ENCODE measurements at places on chromosomes 6 and 20.

GRCh38 chr20:42686057-42686456 is 503.6 kb downstream of the PTPRT start:
- DNase-seq: no peak

DNA sequence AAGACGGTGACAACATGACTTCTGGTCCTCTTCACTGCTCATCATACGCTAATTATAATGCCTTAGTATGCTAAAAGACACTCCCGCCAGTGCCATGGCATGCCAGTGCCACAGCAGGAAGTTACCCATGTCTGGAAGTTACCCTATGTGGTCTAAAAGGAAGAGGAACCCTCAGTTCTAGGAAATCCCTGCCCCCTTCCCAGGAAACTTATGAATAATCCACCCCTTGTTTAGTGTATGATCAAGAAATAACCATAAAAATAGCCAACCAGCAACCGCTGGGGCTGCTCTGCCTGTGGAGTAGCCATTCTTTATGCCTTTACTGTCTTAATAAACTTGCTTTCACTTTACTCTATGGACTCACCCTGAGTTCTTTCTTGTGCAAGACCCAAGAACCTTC is 15.8 kb upstream of the SERPINB9 start:
- DNase-seq: no peak

- no peak for DNase-seq
Observed at GRCh38 chr6:31350196-31351032, 6.6 kb downstream of the HLA-B start.

DNA sequence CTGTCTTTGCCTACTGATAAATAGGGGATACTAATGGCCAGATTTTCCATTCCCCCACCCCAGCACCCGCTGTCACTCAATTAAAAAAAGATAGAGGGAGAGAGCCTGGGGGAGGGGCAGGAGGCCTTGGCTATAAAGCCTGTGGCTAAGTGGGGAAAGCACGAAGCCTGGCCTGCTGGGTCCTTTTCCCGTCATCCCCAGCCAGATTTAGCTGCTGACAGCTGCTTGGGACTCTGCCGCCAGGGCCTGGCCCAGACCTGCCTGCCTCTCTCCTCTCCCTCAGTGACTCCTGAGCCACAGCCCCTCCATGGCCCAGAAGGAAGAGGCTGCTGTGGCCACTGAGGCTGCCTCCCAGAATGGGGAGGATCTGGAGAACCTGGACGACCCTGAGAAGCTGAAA is at the start of gene APOBEC2:
TSS of gene APOBEC2 (plus strand) at position 162 of the 400 bp plus-strand sequence. CDS start at position 308, 146 bp downstream.
- DNase-seq: no peak

DNA sequence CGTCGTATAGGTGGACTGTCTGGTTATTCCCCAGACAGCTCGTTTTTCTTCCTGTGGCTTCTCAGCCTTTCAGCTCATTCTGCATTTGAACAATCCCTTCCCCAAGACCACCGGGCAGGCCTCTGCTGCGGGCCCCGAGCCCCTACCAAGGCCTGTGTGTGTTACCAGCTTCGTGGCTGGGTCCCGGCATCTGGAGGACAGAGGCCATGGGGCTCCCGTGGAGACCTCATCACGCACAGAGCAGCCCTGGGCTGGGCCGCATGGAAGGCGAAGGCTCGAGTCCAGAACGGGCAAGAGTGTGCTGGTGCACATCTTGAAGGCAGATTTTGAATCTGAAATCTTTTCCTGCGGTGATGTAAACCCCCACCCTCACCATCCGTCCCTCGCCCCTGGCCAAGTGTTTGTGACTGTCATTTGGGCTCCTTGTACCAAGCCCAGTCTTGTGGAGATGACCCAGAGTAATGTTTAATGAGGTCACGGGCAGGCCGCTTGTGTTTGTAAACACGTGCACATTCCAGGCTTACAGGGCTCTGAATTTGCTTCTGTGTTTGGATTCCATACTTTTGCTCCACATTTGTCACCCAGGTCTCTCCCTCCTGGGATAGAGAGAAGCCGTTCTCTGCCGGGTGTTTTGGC is 119.6 kb downstream of the CDH4 start:
- no peak for DNase-seq

DNA sequence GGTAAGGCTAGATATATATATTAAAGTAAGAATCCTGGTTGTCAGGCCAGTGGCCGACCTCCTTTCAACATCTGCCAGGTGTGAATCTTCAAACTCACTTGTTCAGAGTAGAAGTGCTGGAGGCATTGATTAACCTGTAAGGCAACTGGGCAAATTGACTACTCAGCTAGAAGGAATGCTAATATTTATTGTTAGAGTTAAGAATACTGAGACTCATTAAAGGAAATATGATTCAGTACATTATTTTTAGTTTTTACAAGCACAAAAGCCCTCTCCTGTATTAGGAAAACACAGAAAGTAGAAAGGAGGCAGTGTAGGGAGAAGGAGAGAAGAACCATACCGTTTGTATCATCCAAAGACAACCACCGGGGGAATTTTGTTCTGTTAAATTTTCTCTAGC is 53.5 kb downstream of the RIPOR2 start:
- DNase-seq: no peak

- no peak for DNase-seq
Observed at GRCh38 chr20:9460518-9460917, 53.9 kb upstream of the LAMP5 start.

DNA sequence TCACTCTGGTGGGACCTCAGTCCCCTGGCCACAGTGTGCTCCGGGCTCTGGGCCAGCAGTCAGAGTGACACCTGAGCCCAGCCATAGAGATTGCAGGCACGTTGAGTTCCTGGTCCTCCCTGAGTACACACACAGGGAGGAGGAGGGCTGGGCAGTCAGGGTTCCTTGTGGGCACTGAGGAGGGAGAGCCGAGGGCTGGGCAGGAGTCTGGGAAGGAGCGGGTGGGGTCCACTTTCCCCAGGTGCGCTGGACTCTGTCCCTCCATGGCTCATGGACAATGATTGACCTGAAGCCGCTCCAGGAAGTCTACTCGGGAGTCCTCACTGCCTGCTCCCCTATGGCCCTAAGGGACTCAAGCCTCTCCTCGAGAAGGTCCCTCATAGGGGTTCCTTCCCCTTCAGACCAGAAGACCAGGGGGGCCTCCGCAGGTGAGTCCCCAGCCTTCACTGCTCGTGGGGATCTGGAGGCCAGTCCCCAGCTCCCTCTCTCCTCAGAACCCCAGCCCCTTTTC is 1.1 kb downstream of the SLC44A4 start:
- DNase-seq: no peak

DNA sequence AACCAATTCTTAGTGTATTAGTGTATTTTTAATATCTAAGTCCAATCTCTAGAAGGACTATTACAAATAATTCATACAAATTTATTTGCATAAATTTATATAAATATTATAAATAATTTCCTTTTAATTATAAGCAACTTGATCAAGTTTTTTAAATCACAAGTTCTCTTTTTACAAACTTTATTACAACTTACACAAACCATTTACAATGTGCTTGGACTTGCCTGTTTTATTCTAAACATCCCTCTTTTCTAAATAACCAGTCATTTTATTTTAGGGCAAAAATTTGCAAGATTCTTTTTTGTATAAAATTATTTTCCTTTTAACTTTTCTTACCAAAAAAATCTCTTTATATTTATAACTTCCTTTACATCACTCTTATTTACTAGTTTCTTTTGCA is 83.5 kb upstream of the SYNCRIP start:
- DNase-seq: no peak

DNA sequence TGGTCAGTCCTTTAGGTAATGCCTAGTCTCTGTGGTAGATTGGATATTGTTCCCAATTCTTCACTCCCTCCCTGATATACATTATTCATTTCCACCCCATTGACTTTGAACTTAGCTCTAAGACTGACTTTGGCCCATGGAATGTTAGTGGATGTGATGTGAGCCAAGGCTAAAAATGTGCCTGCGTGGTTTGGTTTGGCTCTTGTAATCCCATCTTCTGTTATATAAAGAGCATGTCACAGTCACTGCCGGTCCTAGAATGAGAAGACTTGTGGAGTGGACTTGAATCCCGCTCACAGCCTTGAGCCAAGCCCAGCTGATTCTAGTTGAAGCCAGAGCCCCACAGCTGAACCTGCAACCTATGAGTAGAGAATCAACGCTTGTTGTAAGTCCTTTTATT is 23.6 kb upstream of the DNAAF9 start:
- DNase-seq: no peak

DNA sequence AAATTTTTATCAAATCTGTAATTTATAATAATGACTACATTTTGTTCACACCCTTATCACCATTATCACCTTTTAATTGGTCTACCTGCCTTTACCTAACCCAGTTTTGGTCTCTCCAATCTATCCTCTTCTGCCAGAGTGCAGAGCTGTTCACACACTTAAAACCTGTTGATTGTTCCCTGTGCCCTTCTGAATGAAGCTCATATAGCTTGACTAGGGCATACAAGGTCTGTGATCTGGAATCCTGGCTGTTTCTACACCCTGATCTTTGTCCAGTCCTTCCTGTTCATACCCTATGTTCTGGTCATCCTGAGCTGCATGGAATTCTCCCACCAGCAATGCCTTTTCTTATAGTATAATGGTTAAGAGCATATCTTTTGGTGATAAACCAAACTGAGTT is 28.9 kb upstream of the SUMO4 start:
- DNase-seq: no peak

- DNase-seq: no peak
Observed at GRCh38 chr6:140319209-140319608, 944.8 kb upstream of the CITED2 start.

DNA sequence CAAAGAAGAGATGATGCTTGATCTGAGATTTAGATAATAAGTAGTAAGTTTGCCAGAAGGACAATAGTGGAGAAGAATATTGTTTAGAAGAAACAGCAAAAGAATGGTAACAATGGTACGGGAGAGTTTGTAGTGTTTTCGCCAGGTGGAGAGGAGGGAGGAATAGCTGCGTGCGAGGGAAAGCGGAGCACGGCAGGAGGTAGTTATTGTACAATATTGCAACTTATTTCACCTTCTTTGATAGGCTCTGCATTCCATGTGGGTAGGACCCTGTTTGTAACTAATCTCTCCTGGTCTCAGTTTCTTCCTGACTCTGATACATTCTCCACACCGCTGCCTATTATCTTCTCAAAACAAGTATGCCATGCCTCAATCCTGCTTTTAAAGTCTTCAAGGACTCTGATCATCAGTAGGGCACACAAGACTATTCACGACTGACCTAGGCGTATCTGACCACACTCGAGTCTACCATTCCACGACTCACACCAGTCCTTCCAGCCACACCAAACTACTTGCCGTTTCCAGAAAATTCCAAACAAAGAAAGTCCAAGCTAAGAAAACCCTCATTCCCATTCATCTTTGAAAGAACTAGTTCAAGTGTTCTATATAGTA is 1.1 kb downstream of the PPIL4 start:
- DNase-seq: no peak

GRCh38 chr6:33076406-33076934 is 680 bp downstream of the HLA-DPB1 start:
- no peak for DNase-seq

DNA sequence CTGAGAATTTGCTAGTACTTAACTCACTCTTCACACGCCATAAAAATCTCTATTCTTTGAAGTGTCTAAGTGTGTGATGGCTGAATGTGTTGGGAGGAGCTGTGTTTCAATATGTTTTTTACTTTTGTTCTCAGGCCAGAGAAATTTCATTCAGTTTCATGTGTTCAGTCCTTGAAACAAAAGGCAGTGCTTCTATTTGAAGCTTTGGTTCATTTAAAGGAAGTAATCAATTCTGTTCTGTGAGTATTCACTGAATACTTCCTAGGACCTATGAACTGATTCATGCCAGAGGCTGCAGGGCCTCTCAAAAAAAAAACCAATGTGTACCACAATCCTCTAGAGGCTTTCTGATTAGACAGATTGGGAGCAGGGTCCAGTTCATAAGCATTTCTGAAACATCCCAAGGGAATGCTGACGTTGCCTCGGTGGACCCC is 12.4 kb upstream of the F13A1 start:
- DNase-seq: no peak

DNA sequence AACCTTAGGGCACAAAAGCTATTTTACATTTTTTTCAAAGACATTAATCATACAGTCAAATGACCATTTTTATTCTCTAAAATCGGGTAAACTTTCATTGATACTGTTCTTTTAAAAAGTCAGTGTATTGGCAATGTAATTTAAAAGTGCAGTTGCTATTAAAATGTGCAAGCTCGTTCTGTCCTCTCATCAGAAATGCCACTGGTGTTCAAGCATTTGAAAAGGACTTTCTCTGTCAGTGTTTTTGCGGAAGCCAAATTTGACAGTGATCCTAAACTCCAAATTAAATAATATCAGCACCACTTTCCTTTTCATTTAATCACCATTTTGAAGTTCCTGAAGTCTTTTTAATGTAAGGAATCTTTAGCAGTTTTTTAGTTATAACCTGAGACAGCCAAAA is 69.6 kb downstream of the AFG1L start:
- DNase-seq: no peak

- DNase-seq: no peak
Observed at GRCh38 chr20:47054506-47054905, 159.9 kb downstream of the EYA2 start.

DNA sequence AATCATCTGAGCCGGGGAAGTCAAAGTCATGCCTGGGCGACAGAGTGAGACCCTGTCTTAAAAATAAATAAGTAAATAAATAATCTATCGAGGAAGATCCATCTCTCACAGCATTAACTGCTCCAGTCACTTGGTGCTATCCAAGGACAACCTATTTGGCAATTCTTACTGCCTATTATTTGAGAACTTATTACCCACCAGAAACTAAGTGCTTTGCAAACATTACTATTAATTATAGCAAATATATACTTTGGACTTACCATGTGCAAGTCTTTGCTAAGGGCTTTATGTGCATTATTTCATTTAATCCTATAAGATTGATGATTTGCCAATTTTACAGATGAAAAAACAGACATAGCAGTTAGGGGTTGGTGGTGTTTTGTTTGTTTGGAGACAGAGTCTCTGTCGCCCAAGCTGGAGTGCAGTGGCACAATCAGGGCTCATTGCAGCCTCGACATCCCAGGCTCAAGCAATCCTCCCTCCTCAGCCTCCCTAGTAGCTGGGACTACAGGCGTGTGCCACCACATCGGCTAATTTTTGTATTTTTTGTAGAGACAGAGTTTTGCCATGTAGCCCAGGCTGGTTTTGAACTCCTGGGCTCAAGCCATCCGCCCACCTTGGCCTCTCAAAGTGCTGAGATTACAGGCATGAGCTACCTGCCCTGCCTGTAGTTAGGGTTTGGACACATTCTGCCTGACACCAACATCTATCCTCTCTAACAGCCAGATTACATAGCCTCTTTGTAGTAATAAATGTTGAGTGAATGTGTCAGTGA is 933 bp upstream of the APOM start:
- no peak for DNase-seq

- DNase-seq: no peak
Observed at GRCh38 chr6:39425346-39426072, 103.0 kb upstream of the KCNK16 start.

- no peak for DNase-seq
Observed at GRCh38 chr20:20955892-20956291, 150.3 kb downstream of the LINC00237 start.

DNA sequence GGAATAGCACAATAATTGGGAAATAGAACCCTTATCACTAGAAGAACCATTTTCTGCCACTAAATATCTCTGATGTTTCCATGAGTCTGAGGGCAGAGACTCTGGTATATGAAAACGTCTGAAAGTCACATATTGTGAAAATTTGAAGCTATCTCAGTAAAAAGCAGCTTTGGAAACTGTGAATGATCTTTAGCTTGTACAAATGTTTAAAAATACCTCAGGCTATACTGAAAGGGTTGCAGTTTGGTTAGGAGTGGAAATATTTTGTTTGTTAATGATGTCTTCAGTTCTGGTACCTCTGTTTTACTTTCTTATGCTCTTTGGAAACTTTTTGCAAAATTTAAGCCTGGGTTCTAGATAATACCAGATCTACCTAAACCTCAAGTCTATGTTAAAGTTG is 135.0 kb downstream of the SLC16A10 start:
- no peak for DNase-seq

GRCh38 chr20:31543966-31544598 is 29.8 kb downstream of the HM13 start:
- no peak for DNase-seq

Data from NCI-H1417 treated with DMSO at 0.1 percent for 48 hours (cell line).